Stomach (tissue), 19 donors: ENCODE measurements at places on chromosomes 13 and 19.

GRCh38 chr13:43428545-43429296 is 358.1 kb downstream of the ENOX1 start:
- DNase-seq: no peak

- DNase-seq: no peak
Measured at GRCh38 chr19:5984600-5984999, 6.7 kb upstream of the RANBP3 start.

- peak; percentile 40 for DNase-seq
Measured at GRCh38 chr13:20550799-20551198, 16.2 kb upstream of the IFT88 start.

GRCh38 chr19:4977299-4978174 is 8.6 kb downstream of the KDM4B start:
- DNase-seq: no peak

DNA sequence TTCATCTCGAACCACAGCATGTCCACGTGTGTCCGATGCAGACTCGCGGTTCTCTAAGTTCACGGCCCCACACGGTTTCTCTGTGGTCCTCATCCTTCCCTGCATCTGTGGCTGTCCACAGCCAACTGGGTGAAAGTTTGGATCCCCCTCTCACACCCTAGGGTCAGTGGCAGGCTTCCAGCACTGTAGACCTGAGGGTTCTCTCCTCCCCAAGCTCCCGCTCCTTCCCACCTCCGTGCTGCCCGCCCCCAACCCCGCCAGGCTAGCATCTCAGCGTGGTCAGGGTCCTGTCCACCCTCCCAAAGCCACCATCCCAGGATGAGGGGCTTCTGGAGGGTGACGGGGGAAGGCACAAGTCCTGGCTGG is 3.0 kb downstream of the ANGPTL4 start:
- no peak for DNase-seq

DNA sequence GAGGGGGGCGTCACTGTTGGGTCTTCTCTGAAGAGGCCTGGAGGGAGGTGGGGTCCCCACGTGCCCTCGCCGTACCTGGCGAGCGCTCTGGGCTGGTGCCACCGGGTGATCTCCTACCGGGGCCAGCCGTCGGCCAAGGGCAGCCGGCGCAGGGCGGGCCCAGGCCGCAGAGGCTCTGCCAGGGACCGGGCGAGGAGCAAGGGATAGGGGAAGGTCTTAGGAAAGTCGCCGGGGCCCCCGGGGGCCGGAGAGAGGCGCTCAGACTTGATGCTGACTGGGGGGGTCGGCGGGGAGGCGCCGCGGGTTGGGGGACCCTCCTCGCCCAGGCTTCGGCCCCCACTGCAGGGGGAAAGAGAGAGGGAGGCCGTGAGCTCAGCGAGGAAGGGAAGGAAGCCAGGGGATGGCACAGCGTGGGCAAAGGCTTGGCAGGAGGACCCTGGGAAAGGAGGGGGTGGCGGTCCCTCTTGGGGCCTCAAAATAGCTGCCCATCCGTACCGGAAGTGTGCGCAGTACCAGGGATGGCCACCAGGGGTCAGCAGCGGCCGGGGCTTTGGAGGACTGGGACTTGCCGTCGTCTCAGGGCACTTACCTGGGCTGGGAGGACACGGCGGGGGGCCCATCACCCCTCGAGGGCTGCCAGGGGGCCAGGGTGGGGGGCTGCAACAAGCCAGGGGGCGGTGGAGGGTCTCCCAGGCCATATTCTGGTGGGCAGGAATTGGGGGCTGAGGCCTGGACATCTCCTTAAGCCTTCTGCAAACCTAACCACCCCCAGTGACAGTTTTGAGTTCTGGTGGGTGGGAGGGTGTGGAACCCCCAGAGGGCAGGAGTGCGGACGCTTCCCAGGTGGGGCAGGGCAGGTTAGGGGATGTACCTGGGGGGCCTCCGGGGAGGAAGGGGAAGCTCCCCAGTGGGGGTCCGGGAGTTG is 7.7 kb upstream of the TMEM161A start:
- peak; percentile 91 for DNase-seq

- DNase-seq: no peak
Measured at GRCh38 chr13:78105656-78106055, 187.0 kb upstream of the EDNRB start.

- DNase-seq: no peak
Measured at GRCh38 chr13:27250833-27251165, 559 bp upstream of the RPL21 start.

DNA sequence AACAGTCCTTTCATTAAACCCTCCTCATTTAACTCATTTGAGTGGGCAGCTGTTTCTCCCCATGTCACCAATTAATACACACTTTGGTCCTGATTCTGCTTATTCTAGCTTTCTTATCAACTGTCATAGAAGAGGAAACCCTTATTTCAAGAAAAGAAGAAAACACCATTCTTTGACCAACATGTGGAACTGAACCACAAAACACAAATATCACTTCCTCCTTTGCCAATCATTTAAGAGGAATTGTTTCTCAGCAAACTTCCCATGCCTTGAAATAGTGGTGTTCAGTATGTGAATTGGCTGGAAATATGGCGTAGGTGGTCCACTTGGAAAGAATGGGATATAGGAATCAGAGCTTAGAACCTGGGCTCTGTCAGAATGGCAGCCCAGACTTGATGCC is 20.4 kb downstream of the MBD3L2B start:
- DNase-seq: no peak

DNA sequence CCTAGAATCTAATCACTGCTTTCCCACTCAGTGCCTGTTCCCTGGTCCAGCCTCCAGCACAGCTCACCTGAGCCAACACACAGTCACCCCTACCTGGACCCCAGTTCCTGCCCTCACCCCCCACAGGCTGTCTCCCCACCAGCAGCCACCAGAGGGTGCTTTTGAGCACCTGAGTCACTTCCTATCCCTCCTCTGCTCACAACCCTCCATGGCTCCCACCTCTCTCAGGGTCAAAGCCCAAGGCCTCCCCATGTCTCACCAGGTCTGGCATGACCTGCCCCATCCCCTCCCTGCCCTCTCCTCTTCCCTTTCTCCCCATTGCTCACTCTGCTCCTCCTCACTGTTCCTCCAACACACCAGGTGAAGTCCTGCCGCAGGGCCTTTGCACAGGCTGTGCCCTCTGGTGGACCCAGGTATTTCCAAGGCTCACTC is 7.1 kb upstream of the DPP9 start:
- no peak for DNase-seq

- DNase-seq: no peak
Measured at GRCh38 chr13:41864658-41865057, 96.3 kb downstream of the VWA8 start.

DNA sequence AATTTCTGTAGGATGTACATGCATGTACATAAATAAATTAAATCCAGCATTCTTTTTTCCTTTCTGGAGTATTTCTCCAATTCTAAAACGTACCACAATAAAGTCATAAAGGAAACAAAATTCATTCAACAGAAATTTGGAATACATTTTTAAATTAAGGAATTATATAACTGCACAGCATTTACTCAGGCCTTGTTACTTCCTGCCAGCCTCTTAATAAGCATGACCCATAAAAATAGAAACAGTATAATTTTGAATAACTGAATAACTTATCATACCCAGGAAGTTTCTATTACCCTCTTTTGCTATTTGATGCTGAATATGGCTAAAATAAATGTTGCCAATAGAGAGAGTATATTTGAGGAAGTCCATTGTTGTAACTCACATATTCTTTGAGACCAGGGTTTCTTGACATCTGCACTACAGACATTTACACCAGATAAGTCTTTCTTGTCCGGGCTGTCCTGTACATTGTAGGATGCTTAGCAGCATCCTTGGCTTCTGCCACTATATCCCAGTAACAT is 178.2 kb downstream of the KLF12 start:
- no peak for DNase-seq

DNA sequence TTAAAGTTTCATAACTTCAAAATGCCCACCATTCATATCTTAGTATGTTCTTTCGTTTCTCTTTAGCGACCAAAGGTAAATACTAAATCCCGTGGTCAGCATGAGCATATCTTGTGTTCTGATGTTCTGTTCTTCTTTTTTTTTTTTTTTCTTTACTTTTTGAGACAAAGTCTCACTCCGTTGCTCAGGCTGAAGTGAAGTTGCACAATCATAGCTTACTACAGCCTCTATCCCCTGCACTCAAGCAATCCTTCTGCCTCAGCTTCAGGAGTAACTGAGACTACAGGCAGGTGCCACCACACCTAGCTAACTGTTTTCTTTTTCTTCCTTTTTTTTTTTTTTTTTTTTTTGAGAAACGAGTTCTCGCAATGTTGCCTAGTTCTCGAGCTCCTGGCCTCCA is 60.9 kb upstream of the ATP12A start:
- DNase-seq: no peak

DNA sequence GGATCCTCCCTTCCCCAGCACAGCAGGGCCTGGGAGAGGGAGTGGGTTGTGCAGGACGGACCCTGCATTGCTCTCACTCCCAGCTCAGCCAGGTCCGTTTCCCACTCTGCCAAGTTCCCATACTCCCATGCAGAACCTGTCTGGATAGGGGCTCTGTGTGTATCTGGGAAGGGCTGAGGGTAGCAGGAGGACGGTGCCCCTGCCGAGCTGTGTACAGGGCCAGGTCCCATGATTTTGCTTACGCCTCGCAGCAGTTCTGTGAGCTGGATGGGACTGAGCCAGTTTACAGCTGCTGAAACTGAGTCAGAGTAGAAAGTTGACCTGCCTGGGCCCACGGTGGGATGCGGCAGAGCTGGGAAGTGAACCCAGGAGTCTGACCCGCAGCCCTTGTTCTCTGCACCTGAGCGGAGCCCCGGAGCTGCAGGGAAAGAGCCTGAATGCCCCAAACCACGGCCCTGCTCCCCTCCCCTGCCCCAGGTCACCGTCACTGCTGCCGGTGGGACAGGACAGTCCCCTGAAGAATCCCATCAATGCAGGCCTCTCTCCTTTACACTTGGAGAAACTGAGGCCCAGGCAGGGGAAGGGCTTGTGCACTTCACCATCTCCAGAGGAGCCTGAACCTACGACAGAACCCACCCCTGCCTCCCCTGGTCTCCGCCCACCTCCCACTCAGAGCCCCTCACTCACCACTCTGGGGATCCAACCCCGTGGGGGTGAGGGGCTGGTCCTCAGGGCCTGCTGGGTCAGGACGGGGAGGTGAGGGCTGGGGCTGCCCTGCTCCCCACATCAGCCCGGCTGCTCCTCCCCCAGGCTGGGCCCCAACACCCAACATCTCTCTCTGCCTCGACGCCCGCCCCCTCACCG is 3.5 kb downstream of the LILRB5 start:
- no peak for DNase-seq

DNA sequence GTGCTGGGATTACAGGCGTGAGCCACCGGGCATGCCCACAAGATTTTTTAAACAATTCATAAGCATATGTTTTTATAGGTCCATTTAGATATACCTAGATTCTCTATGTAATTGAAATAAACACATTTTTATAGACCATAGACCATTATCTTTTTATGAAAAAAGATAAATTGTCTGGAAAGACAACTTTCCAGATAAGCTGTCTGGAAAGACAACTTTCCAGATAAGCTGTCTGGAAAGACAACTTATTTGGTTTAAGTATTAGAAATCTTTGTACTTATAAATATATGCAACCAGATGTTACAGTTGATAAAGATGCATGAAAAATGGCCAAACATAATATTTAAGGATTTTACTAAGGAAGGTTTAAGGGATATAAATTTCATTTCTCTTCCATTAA is 538.5 kb downstream of the GPC6 start:
- no peak for DNase-seq

DNA sequence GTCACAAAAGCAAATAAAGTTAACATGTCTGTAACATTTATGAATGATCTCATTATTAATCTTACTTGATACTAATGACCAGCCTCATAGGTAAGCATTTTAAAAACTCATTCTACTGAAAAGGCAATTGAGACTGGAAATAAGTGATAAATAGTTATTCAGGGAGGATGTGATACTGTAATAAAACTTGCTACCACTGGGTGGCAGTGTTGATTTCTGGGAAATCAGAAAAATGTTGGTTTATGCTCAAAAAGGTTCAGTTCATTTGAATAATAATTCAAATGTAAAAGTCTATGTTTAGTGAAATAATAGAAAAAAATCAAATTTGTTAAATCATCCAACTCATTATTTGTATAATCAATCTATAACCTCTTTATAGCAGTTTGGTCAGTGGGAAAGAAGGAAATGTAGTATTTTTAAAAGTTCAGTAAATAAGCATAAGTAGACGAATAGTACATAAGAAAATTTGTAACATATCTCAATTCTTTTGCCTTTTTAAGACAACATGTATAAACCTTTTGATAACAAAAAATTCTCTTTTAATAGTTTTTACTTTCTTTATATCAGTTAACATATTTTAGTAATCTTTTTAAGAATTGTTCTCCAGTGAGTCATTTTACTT is 9.6 kb downstream of the ABHD13 start:
- peak; percentile 77 for DNase-seq

DNA sequence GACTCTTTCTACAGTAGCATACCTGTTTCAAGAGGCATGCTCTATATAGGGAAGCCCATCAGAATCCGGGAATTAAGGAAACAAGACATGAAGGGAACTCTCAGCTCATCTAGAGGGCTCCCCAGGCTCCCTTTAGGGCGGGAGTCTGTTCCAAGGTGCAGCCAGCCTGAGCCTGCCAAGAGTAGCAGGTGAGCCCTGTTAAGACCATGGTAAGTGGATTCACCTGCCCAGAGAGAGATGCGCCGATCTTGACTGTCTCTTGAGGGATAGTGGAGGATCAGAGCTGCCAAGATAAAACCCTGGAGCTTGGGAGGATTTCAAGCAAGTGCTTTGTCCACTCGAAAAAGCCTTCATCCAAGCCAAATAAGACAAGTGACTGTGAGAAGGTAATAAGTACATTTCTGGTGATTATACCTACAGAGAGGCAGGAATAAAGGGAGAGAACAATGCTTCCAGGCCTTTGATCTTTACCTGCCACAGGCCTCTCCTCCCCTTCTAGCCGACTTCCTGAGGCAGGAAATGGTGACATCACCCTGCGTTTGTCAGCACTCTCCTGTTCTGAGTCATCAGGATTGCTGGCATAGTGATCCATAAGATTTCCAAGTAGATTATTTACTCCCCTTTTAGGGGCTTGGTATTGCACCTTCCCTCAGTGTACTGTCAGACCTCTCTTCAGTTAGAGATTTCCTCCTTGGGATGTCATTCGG is 31.5 kb downstream of the KLF5 start:
- DNase-seq: peak; percentile 90

DNA sequence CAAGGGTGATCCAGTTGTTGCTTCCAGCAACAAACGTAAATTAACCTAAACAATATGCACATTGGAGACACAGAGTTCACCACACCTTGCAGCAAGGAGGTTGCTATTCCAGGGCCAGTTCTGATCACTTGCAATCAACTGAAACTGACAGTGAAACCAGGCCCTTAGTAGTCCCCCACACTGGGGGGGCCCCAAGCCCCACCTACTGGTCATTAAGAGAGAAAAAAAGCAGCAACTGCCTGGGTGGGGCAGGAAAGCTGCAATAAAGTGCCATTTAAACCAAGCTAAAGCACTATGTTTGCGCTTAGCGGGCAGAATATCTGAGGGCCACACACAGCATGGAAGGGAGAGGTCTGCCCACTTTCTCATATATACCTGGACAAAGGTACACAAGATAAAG is 51.5 kb downstream of the ATP7B start:
- no peak for DNase-seq
